ENCODE measurements at places on chromosomes 7 and 10. TPM values are rescaled to one million over a fixed set of nuclear protein-coding genes. Genes with fewer than 3 reads are reported as not detected.

The OR6B1 gene
- polyA plus RNA-seq, result not detected

The AZGP1 gene
- polyA plus RNA-seq, result not detected

The CFAP46 gene
- not detected for polyA plus RNA-seq

The SPDYE11 gene
- 0.12 TPM for polyA plus RNA-seq

The HMX2 gene
- polyA plus RNA-seq, result not detected

The HECW1 gene
- not detected for polyA plus RNA-seq

The IL2RA gene
- polyA plus RNA-seq, result 3.6 TPM

The EMX2 gene
- not detected for polyA plus RNA-seq

The VPS37D gene
- not detected for polyA plus RNA-seq

The RBP4 gene
- polyA plus RNA-seq, result not detected

The CTAGE8 gene
- not detected for polyA plus RNA-seq

The SPAM1 gene
- polyA plus RNA-seq, result not detected

The PDE6C gene
- polyA plus RNA-seq, result not detected

The MRC1 gene
- not detected for polyA plus RNA-seq

The EPDR1 gene
- 11.2 TPM for polyA plus RNA-seq

The GNAI1 gene
- polyA plus RNA-seq, result 5.2 TPM

The ATOH7 gene
- not detected for polyA plus RNA-seq
